ENCODE measurements at places on chromosomes 7 and 10.

GRCh38 chr7:141344153-141344935 lies 206.9 kb upstream of the AGK start:
- no peak for DNase-seq

GRCh38 chr7:149355390-149356048 lies 93.5 kb downstream of the ZNF783 start:
- DNase-seq = no peak

DNA sequence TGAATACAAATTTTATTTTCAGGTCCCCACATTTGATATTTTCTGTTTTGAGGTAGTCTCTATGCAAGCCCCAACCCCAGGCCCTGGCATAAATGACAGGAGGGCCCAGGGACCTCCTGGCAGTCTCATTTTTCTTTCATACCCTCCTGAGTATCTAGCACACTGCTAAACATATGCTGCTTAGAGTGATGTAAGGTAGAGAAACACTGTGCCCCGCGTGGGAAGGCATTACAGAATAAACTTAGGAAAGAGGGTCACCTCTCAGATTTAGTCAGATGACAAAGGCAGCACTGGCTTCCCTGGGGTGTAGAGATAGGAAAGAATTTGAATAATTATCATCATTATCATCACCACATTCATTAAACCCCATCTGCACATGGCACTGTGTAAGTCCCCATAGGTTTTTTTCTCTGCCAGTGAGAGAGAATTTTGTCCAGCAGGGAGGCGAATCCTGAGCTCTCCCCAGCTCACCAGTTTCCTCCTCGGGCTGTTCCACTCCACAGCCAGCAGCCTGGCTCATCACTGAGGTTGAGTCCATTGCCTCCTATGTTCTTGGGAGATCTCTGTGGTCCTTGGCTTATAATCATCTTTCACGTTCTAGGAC lies 507.3 kb upstream of the GALNT17 start:
- DNase-seq = no peak

- DNase-seq = no peak
Observed at GRCh38 chr7:34242391-34242790, 337.1 kb downstream of the BMPER start.

- no peak for DNase-seq
Observed at GRCh38 chr10:126640401-126640800, 30.1 kb downstream of the C10orf90 start.

GRCh38 chr7:157537056-157537455 lies 200.3 kb downstream of the DNAJB6 start:
- no peak for DNase-seq

- DNase-seq = no peak
Observed at GRCh38 chr7:141251957-141252356, 178.1 kb downstream of the TMEM178B start.

DNA sequence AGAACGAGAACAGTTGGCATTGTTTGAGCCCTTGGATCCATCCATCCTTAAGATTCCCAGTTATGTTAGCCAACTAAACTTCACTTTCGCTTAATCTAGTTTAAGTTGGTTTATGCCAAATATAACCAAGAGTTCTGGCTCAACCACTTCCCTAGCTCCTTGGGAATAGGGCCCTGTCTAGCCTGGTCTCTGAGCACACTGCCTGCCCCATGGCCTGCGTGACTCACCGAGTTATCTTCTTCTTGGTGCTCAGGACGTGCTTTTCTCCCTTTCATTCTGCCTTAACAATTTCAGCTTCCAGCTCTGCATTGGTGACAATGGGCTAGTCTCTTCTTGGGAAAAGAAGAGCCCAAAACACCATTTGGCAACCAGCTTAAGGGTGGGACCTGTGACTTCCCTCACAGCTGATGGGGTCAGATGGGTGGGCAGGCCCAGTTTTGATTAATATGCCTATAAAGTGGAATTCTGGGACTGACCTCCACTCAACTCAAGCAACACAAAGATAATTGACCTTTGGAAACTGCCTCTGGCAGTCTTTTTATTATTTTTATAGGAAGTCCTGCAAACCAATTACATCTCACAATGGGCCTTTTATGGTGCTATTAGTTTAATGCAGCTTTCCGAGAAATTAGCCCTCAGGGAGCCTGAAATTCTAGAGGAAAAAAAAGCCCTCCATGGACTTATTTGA lies 126.4 kb downstream of the CFAP58 start:
- DNase-seq = no peak

- no peak for DNase-seq
Observed at GRCh38 chr10:60846173-60846572, 67.9 kb downstream of the CDK1 start.

DNA sequence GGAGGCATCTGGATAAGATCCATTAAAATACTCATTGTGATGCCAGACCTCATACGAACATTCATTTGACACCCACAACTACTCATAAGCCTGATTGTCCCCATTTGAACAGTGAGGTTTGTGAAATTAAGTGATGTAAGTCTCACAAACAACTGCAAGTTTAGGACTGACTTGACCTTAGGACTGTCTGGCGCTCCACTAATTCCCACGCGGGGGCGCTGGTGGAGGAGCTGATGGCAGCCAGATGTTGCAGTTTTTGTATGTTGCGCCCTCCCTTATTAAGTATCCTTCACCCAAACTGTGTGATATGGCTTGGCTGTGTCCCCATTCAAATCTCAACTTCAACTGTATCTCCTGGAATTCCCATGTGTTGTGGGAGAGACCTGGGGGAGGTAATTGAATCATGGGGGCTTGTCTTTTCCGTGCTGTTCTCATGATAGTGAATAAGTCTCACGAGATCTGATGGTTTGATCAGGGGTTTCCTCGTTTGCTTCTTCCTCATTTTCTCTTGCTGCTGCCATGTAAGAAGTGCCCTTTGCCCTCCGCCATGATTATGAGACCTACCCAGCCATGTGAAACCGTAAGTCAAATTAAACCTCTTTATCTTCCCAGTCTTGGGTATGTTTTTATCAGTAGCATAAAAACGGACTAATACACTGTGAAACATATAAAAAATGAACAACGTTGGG lies 20.3 kb upstream of the TIAL1 start:
- DNase-seq = no peak

DNA sequence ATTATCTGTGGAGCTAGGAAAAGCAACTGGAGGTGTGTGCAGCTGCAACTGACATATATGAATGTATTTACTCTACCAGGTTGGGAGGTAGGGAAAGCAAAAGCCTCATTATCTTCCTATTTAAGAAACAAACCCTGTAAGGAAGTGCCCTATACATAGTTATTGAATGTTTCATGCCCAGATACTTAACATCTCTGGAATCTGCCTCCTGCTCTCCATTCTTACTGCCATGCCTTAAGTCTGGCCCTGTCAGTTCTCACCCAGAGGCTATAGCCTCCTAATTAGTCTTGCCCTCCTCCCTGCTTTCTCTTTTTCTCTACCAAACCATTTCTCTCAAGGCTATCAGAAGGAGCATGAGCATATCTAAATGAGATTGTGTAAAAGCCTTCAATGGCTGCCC lies 542.6 kb upstream of the LRRN3 start:
- no peak for DNase-seq

DNA sequence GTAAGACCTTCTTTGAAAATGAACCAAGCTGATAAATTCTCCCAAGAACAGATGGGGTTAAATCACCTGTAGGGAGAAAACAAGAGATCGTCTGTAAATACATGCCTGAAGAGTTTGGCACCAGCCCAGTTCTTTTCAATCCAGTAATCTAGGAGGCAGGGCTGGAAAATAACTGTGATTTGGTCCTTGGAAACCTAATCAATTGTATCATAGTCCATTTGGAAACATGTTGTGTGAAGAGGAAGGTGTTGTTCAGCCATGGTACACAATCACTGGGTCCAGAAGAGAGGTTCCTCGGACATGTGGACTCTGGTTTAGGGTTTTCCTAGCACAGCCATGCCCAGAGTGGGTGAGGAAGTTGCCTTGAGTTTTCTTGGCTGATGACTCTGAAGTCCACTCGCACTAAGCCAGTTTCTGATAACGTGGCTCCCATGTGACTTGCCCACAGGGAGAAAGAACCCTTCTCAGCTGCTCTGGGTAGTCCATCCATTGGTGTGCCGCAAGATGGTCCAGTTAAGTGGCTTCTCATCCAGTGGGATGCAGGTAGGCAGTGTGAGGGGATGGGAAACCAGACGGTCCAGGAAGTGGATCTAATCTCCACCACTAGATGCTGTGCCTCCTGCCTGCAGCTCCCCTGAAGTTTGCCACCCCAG lies 5.1 kb downstream of the BLNK start:
- DNase-seq = no peak

DNA sequence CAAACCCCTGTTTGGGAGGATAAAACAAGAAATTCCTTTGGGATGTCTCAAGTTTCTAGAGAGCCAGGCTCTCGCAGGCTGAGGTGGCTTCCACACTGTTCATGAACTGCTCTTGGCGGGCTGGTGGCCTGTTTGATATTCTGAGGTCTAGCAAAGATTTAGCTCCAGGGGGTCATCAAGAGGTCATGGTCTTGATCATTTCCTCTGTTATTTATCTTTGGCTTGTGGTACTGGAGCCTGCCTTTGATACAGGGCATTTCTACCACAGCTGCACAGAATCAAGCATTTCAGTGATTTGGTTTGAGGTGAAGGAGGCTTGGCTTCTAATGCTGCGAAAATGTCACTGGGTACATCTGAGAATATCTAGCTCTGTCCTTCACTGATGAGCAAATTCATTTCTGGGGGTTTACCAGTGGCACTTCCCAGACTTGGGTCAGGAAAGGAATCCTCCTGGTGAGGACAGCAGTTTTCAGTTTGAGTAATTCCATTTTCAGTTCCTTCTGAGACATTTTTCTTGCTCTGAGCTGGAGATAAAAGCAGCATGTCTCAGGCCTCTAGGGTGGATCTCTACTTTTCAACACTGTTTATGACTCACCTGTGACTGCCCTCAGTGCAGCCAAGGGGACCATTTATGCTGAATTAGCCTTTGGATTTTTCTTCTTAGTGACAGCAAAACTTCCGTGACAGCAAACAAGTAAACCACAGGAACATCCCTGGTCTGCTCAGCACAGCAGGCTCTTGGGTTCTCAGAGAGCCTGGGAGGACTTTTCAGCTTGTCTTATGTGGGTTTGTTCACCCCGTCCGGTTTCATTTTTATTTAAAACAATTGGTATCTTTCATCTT lies 312.0 kb downstream of the RNLS start:
- DNase-seq = no peak

DNA sequence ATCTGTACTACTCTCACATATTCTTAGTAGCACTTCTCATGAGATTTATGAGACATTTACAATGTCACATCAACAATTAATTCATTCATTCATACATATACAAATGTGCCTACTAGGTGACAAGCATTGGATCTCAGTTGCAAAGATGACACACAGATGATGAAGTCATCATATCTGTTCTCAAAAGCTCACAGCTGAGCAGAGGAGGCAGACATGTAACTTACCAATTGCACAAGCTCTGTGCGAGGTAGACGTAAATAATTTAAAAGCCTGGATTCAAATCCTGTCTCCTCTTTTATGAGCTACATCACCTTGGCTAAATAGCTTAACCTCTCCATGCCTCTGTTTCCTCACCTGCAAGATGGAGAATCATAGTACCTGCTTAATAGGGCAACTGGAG lies 109.4 kb upstream of the FAM133B start:
- no peak for DNase-seq

DNA sequence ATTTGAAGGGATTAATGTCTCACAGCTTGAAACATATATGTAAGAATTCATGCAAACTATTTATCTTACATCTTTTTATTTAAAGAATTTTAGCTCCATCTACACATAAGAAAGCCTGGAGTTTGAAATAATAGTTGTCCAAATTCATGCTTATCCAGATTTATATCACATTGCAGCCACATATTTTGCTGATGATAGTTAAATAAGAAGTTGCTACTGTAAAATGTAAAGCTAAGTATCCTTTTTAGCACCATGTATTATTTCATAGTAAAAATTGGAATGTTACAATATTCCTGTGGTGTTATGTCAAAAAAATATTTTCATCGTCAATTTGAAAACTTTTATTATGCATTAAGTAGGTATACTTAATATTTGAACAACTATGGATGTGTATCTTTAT lies 27.3 kb upstream of the UMAD1 start:
- no peak for DNase-seq

GRCh38 chr10:86108696-86109095 lies 257.9 kb downstream of the GRID1 start:
- no peak for DNase-seq

GRCh38 chr7:111756687-111757178 lies 194.4 kb upstream of the IMMP2L start:
- peak; percentile 58 for DNase-seq

- no peak for DNase-seq
Observed at GRCh38 chr10:404991-405390, 269.7 kb downstream of the ZMYND11 start.

DNA sequence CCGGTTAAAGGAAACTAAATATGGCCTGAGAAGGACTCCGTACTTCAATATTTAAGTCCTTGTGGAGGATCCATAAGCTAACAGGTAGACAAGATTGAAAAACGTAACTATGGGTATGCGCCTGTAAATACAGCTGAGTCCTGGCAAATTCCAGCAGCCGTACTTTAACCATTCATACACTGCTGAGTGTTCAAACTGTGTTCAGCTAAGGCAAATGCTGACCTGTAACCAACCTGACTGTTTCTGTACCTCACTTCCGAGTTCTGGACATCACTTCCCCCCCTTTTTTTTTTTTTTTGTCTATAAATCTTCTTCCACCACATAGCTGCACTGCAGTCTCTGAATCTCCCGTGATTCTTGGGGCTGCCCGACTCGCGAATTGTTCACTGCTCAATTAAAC lies 69.1 kb downstream of the SRPK2 start:
- DNase-seq = no peak

- DNase-seq = no peak
Observed at GRCh38 chr7:127819975-127820731, 168.2 kb downstream of the SND1 start.

- no peak for DNase-seq
Observed at GRCh38 chr7:50793120-50793946, 10.6 kb upstream of the GRB10 start.

- DNase-seq = no peak
Observed at GRCh38 chr7:82164813-82165212, 278.8 kb downstream of the CACNA2D1 start.

- no peak for DNase-seq
Observed at GRCh38 chr7:26365077-26365900, 73.6 kb downstream of the SNX10 start.

DNA sequence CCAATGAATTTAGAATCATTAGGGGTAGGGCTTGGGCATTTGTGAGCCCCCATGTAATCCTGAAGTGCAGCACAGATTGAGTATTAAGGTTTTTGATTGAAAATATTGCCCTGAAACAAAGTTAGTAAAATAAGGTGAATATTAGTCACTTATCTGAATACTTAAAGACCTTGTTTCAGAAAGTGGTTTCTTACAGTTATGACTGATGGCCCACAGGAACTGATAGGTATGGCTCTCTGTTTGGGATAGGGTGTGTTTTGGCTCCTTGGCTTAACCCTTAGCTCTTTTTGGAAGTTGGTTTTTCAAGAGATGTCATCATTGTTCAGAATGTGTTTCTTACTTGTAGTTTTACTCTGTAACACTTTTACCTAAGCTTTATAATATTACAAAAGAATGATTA lies 34.8 kb downstream of the MDFIC start:
- DNase-seq = no peak

GRCh38 chr10:80459047-80459865 lies 5.1 kb downstream of the TSPAN14 start:
- DNase-seq = no peak
